Stimulated activated CD4-positive, alpha-beta T cell treated with anti-CD3 and anti-CD28 coated beads, Interleukin-15, amount 100 ng/mL, for 1 hour (primary cell): ENCODE measurements at places on chromosomes 5 and 9.

- no peak for DNase-seq
Measured at GRCh38 chr5:156375895-156376495, 49.0 kb downstream of the SGCD start.

DNA sequence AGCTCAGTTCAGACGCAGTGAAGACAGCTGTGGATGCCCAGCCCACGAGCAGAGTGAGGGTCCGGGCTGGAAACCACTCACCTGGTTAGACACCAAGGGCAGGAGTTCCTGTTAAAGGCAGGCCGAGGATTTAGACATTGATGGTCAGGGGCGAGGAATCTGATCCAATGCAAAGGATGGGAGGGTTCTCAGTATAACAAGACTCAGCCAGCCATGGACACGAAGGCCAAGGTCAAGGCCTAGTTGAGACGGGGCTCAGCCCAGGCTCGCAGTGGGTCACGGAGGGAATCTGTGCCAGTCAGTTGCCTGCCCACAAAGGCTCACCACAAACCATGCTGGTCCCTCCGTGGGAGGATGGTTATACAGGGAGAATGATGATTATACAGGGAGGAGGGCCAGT lies 63.3 kb upstream of the FCN1 start:
- no peak for DNase-seq

DNA sequence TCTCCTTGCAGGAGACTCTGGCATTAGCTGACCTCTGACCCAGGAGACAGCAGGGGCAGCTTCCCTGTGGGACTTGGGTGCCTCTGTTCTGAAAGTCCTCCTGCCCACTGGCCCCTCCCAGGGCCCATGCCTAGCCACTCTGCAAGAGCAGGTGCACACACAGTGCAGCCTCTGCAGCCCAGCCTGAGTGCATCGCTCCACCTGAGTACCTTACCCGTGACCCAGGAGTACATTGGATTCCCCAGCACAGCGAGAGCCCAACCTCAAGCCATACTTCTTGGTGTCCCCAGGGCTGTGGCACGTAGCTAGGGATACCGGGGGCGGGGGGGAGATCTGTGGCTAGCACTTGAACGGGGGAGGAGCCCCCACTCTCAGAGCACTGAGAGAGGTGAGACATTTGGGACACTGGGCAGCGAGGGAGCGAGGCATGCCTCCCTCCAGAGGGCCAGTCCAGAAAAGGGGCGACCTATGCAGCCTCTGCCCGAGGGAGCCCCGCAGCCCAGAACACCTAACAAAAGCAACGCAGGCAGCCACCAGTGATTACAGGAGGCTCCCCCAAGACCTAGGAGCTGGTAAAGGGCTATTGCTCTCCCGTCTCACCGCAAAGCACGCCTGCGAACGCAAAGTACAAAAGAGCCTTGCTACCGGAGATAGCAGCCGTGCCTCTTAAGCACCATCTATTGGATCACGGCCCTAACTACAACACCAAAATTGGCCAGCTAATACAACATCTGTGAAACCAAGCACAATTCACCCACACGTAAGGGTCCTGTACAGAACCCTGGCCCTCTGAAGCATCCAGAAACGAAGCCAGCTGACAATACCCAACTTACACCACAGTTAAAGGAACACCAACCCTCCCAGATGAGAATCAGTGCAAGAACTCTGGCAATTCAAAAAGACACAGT lies 826 bp upstream of the PRDM9 start:
- DNase-seq: no peak

- DNase-seq: no peak
Measured at GRCh38 chr5:132475497-132475882, 15.1 kb downstream of the IRF1 start.
